ENCODE measurements at places on chromosomes 2 and 18.

DNA sequence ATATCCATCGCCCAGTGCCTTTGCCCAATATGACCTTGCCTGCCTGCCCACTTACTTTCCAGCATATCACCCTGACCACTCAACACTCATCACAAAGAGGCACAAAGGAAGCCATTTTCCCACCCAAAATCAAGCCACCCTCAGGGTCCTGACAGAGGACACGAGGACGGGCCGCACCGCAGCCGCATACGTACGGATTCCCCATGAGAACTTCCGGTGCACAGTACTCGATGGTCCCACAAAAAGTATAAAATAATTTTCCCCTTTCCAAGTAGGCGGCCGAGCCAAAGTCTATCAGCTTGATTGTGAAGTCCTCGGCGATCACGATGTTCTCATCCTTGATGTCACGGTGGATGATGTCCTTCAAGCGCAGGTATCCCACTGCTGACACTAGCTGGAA, 10.0 kb upstream of the MTERF4 start:
- DNase-seq, result no peak

DNA sequence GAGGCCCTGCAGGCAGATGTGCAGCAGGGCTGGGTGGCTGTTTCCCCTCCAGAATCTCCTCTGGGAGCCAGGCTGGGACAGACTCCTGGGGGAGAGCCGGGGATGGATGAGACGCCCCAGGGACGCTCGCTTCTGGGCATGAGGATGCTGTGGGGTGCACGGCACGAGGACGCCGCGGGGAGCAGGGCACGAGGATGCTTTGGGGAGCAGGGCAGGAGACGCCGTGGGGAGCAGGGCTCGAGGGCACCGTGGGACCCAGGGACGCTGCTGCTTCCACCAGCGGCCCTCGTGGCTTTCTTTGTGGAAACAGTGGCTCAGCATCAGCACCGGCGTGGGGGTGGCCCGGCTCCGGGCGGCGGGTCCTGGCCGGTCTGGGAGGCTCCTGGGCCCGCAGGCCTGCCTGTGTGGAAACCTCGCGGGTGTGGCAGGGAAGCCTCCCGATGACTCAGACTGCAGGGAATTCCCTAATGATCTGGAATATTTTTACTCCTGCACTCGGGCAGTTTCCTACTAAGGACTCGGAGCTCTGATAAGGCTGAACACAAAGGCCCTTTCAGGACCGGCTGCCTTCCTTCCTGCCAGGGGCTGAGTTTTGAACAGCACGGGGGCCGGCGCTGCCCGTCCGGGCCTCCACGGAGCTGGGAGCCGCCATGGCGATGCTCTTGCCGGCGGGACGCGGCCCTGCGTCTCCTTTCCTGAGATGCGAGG, 62.6 kb downstream of the NFATC1 start:
- DNase-seq, result no peak

- no peak for DNase-seq
These were observed 498.6 kb downstream of the TXNL1 start for GRCh38 chr18:56139792-56140254.

DNA sequence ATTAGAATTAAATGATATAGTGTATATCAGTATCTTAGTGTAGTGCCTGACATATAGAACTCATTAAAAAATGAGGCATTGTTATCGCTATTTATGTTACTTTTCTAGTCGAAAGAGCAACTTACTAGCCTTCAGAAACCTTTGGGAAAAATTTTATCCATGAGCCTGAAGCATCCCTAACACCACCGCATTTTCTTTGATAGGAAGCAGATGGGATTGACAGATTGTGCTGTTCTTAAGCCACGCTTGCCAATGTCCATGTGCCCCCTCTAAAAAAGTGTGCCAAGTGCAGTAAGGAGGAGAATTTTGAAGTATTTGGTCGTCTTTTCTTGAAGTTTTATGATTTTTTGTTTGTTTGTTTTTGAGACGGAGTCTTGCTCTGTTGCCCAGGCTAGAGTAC, 29.1 kb downstream of the PPM1B start:
- no peak for DNase-seq

All from activated T-helper 1 cell treated with anti-CD3 and anti-CD28 coated beads, Interleukin-2, amount 50 U/mL, for 16 hours (primary cell).